Activated CD8-positive, alpha-beta memory T cell treated with anti-CD3 and anti-CD28 coated beads for 48 hours (primary cell): ENCODE measurements at places on chromosomes 2 and 18.

DNA sequence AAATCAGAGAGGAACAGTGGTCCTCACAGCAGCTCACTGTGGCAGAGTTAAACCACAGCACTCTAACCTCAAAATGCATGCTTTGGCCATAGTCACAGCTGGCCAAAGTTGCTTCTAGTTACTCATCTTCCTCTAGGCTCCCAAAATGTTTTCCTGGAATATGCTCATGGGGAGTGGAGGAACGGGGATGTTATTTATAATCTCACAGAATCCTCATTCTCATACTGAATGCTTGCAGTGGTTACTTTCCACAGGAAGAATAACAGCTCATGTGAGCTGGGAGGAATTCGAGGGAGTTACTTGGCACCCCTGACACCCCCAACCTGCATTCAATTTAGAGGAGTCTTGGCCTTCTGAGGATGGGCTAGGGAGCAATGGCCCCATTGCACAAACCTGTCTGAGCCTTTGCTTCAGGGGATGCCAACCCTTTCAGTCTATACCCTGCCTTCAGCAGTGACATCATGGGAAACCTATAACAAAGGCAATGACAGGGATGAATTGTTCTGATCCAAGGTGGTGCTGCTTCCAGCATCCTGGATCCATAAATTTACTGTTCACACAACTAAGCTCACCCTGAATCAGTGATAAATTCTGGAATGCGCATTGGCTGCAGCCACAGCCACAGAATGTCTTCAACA is 22.4 kb upstream of the CCBE1 start:
- DNase-seq: no peak

- DNase-seq: no peak
Observed at GRCh38 chr2:146041274-146041910, 1521.5 kb upstream of the ZEB2 start.

DNA sequence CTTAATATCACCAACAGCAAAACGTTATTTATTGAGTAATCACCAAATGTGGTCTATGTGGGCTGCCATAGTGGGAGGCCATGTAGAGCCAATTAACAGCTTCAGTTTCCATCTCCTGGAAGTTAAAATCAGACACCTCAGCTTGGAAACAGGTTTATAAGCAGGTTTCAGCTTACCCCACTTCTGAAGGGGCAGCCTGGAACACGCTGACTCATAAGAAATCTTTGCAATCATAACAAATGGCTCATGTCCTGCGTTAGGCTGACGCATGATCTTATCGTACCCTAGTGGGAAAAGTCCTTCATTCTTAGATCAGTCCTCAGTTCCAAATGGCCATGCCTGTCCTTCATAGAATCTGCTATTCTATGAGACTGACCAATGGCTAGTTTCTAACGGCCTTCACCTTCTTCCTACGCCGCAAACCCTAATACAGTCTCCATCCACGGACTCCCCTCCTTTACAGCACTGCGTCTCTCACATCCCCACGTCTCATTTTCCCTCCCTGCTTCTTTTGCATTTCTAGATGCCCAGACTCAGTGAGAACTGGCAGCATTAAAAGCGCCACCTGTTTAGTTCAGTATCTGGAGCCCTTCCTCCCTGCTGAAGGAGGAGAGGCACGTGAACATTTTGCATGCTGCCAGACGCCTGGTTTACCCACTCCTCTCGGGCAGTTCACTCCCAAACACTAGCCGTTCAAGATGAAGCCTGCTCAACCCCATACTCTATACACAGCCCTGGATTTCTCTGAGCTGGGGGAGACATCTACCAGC is 24.2 kb upstream of the BZW1 start:
- DNase-seq: no peak

DNA sequence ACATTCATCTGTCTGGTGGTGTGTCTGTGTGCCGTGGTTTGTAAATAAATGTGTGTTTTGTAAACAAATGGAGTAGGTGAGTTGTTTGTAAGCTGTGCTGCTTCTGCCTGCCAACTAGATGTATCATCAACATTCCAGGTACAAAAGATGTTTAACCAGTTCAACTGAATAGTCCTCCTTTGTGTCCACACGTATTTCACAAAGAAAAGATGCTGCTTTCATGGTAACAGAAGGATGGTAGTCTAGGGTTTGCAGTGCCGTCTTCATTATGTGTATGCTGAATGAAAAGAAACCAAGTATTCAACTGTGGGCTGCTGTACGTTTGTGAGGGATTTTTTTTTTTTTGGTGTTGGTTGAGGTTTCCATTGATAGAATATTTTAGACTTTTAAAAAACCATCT is 72.1 kb downstream of the CAMKMT start:
- DNase-seq: no peak

- DNase-seq: no peak
Observed at GRCh38 chr18:24369426-24369825, 28.2 kb downstream of the OSBPL1A start.

DNA sequence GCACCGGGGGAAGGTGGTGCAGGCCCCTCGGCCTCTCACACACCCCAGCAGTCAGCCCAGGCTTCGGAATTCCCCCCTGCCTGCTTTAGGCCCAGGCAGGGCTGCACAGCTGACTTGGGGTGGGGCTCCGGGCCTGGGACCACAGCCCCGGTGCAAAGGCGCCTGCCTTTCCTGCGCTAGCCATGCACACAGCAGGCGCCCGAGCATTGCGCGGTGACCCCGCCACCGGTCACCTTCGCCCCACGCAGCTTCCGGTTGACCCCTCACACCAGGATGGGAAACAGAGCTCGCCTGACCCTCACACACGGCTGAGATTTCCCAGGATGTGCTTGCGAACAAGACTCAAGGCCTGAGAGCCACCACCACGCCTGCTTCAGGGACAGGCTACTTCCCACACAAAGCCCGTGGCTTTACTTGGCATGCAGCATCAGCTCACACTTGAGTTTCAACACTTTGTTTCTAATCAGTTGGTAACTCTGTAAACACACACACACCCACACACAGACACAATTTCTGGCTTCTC is 46.0 kb downstream of the SLC66A2 start:
- DNase-seq: no peak

- no peak for DNase-seq
Observed at GRCh38 chr18:48105317-48105716, 174.9 kb upstream of the SMAD2 start.

GRCh38 chr2:161947406-161947805 is 126.6 kb downstream of the DPP4 start:
- DNase-seq: no peak

- DNase-seq: no peak
Observed at GRCh38 chr2:217371781-217372213, 511.9 kb upstream of the TNP1 start.

GRCh38 chr2:205740381-205740780 is 58.1 kb downstream of the NRP2 start:
- DNase-seq: no peak

DNA sequence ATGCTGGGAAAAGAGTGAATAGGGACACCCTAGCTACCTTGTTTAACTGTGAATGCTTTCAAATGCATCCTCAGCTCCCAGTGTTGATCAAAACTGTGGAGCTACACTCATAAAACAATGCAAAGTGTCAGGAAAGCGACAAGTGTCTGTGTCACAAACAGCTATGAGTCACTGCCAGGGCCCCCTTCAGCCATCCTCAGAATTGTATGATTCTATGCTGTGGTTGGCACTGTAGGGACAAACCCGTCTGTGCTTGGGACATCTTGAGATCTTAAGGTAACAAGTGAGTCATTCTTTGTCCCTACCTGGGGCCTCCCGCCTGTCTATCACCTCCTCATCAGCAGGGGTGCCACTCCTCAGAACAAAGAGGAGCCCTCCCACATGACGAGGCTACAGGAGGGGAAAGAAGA is 42.4 kb downstream of the KLF7 start:
- DNase-seq: no peak

DNA sequence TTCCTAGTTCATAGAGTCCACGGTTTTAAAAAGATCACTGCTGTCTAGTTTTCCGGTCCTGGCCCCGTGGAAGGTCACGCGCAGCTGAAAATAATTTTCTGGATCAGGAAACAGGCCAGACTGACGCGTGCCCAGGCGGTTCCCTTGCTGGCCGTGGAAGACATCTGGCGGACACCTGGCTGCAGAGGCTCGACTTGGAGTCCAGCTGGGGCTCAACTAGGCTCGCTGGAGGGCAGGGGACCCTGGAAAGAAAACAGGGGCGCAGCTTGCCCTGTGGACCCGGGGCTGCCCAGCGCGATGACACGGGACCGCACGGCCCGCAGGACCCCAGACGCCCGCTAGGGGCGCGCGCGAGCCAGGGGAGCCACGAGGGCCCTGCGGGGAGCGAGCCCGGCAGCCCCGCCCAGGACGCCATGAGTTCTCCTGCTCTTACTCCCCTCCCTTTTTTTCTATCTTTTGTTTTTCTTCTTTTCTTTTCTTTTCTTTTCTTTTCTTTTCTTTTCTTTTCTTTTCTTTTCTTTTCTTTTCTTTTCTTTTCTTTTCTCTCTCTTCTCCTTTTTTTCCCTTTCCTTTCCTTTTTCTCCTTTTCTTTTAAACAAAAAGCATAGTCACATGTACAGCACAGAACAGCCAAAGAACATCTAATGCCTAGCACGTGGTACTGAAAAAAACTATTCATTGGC is 43.2 kb upstream of the UBE2F start:
- peak; percentile 74 for DNase-seq

DNA sequence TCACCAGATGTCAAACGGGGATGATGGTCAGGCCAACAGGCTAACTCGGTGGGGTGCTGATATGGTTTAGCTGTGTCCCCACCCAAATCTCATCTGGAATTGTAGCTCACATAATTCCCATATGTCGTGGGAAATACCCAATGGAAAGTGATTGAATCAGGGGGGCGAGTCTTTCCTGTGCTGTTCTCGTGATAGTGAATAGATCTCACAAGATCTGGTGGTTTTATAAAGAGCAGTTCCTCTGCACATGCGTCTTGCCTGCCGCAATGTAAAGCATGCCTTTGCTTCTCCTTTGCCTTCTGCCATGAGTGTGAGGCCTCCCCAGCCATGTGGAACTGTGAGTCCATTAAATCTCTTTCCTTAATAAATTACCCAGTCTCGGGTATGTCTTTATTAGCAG is 74.4 kb upstream of the YWHAQ start:
- no peak for DNase-seq

GRCh38 chr2:158385646-158386045 is 70.9 kb downstream of the CCDC148 start:
- no peak for DNase-seq

GRCh38 chr2:84782717-84783442 is 98.0 kb downstream of the TRABD2A start:
- DNase-seq: no peak

GRCh38 chr2:29174937-29175336 is 59.7 kb downstream of the CLIP4 start:
- DNase-seq: no peak

DNA sequence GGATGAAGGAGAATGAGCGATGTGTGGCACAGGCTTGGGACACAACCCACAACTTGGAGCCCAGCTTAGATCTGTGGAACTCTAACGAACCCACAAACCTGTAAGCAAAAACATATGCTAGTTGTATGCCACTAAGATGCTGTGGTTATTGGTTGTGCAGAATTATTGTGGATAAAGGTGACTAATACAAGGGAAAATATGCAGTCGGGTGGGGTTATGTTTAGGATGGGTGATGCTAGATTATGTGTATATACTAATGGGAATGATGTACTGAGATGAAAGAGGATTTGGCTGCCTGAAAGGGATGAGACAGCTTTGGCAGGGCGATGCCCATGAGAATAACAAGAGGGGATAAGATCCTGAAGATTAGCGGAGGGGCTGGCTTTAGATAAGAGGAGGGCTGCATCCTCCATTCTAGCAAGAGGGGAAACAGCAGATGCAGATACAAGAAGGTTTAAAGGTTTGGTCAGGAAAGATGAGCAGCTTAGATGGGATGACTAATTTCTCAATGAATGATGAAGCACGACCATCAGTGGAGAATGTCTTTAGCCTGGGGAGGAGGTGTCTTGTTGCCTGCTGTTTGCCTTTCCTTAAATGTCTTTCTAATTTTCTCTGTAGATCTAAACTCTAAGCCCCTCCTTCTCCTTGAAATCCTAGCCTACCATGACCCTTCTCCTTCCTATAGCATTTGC is 49.6 kb downstream of the GALNT14 start:
- DNase-seq: no peak

DNA sequence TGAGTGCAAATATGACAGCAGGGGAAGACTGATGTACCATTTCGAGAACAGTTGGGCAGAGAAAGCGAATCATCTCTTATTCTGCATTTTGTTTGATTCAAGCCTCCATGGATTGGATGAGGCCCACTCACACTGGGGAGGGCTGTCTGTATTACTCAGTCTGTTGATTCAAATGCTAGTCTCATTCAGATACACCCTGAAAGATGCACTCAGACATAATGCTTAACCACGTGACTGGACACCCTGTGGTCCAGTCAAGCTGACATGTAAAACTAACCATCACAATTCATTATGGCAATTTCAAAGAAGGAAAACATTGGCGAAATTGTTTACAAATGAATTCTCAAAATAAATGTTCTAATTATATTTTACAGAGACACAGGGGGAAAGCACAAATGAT is 1210.2 kb downstream of the DPP10 start:
- DNase-seq: no peak

- no peak for DNase-seq
Observed at GRCh38 chr2:1872602-1873183, 128.4 kb upstream of the PXDN start.

GRCh38 chr18:22318745-22319407 is 98.8 kb downstream of the CTAGE1 start:
- no peak for DNase-seq

GRCh38 chr18:10949655-10950054 is 199.7 kb downstream of the PIEZO2 start:
- DNase-seq: no peak

DNA sequence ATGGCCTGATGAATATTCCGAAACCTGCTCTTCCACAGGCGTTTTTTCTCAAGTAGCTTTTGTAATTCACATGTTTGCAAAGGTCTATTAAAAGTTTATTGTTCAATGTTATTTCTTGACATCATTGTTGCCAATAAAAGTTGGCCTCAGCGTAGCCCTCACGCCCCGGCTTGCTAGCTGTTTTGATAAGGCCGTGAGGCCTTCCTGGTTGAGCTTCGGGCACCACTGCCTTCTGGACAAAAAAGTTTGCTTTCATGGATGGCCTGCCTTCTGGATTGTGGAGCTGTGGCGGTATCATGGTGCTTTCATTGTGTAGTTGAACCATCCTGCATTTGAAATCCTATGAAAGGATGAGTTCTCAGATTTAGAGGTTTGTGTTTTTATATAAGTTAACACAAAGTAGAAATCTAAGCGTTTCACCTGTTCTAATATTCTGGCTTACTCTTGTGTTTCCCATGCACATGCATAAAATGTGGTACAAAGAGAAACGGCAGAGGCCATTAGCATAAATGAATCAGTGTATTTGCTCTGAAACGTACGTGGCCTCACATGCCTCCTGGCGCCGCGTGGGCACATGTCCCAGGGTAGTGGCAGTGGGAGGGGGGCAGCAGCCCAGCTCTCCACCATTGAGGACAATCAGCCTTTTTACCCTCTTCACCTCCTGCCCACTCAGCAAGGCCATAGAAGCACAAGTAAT is 134.5 kb downstream of the NCK2 start:
- no peak for DNase-seq

- DNase-seq: no peak
Observed at GRCh38 chr18:31049189-31049588, 6.6 kb upstream of the DSC3 start.

- no peak for DNase-seq
Observed at GRCh38 chr2:16103614-16104314, 163.4 kb downstream of the MYCN start.
